Dermis microvascular lymphatic vessel endothelial cell (primary cell): ENCODE measurements at places on chromosomes 2 and 18. TPM values are rescaled to one million over a fixed set of nuclear protein-coding genes. Genes with fewer than 3 reads are reported as not detected.

DNA sequence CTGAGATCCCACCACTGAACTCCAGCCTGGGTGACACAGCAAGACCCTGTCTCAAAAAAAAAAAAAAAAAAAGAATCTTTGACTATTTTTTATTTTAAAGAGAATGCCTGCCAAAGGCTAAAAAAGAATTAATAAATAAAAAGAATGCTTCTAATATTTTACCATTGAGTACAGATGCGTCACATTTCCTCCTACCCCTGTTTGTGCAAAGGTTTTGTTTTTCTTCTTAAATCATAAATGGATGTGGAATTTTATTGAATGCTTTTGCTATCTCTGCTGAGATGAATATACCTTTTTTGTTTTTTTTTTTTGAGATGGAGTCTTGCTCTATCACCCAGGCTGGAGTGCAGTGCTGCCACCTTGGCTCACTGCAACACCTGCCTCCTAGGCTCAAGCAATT lies 22.8 kb downstream of the CYBRD1 start:
- peak; percentile 64 for DNase-seq

DNA sequence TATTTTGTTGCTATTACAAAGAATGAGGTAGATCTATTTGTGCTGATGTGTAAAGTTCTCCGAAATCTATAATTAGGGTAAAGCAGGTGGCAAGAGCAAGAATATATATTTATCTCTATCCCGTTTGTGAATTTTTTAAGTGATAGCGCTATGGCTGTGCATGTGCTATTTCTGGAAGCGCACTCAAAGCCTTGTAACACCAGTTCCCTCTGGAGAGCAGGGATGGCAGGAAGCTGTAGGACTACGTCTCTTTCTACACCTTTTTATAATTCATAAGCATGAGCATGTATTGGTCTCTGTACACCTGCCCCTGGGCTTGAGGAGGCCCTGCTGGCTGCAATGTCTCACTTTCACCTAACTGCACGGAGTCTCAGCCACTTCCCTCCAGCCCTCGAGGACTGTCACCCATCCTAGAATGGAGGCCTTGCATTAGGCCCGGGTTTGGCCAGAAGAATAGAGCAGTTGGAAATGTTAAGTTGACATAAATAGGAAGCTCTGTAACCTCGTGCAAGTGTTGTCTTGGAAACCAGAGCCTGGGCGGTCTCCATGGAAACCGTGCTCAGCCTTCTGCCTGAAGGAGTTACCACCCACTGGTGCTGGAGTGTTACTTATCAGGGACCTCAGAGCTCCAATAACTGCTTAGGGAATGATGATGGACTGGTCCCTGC lies 20.9 kb downstream of the ITM2C start:
- DNase-seq: no peak

The MC2R gene
- not detected in 2 replicates for total RNA-seq

The SELENOI gene
- 10.0 and 16.3 TPM in 2 replicates for total RNA-seq

GRCh38 chr2:20604951-20605381 lies 45.9 kb downstream of the HS1BP3 start:
- DNase-seq: no peak

DNA sequence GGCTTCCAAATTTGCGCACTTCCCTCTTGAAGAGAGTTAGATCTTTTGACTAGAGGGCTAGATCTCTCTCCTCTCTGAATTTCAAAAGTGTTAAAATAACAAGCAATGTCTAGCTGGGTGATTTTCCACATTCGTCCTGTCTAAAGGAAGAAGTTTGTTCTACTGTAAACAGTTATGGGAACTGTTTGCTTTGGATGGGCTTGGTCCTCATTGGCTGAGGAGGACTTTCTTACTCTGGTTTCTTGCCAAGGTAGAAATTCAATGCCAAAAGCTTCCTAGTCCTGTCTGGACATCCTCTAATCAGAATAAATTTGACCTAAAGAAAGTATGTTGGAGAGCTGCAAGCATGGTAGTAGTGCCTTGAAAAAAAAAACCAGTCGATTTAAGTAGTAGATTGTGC lies 47.4 kb upstream of the RAPH1 start:
- no peak for DNase-seq

The CLEC4F gene
- 0.13 TPM in 2 replicates for total RNA-seq

The ZSWIM2 gene
- total RNA-seq: under 0.01 TPM in 1 of 2 replicates, not detected in the other

- DNase-seq: no peak
Observed at GRCh38 chr2:77418537-77418936, 103.6 kb downstream of the LRRTM4 start.

GRCh38 chr2:170737406-170737805 lies 22.3 kb downstream of the SP5 start:
- DNase-seq: no peak

The PREB gene
- 25.7 and 34.4 TPM in 2 replicates for total RNA-seq

DNA sequence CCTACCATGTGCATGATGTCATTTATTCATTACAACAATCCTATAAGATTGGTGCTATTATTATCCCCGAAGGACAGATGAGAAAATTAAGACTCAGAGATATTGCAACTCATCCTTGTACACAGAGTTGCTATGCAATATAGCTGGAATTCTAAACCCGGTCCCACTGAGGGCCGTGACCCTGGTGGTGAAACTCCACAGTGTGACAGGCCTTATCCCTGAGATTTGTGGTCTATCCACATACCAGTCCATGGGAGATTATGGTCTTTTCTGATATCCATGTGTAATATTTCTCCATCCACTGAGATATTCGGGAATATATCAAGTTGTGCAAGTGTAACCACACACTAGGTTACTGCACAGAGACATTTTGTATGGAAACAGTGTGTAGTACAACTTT lies 305.2 kb downstream of the TXNL1 start:
- no peak for DNase-seq

The BOLL gene
- not detected in 2 replicates for total RNA-seq

The CLASP1 gene
- 28.4 and 38.4 TPM in 2 replicates for total RNA-seq

The ASB18 gene
- not detected in 2 replicates for total RNA-seq

DNA sequence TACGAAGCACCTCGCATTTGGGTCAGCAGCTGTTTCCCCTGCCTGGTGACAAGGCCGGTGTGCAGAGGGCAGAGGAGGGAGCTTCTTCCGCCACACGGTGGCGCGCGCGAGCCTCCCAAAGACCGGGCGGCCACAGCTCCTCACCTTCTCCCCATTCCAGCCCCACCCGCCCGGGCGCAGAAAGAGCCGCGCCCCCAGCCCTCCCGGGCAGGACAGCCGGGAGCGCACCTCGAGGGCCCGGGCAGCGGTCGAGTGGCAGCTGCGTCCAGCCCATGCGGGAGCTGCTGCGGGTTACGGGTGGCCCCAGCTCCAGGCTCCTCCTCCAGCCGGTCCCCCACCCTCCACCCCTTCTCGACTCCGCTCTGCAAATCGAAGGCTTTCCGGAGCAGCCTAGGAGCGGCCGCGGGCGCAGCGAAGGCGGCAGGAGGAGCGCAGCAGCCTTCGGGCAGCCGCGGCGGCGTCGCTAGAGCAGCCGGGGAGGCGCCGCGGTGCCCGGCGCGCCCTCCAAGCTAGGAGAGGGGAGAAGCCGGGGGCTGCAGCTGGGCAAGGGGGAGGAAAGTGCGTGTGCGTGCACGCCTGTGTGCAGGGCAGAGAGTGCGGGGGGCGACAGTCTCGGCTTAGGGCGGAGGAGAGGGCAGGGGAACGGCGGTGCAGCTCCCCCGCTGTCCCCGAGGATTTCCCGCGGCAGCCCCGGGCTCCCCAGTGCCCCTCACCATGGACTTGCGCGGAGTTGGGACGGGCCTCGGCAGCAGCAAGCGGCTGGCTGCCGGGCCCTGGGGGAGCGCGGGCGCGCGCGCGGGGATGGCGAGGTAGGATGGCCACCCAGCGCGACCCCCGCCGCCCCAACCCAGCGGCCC lies at the start of gene CCDC85A:
Gene CCDC85A, plus strand, starts transcription at position 348 of the 857 bp plus-strand sequence. CDS start 635 bp downstream, outside the sequence.
- DNase-seq: peak; percentile 32

The ZFP36L2 gene
- 13.4 and 27.9 TPM in 2 replicates for total RNA-seq

- no peak for DNase-seq
Observed at GRCh38 chr2:43460611-43461365, 135.1 kb downstream of the THADA start.

- no peak for DNase-seq
Observed at GRCh38 chr2:102892698-102893310, 131.0 kb downstream of the TMEM182 start.

DNA sequence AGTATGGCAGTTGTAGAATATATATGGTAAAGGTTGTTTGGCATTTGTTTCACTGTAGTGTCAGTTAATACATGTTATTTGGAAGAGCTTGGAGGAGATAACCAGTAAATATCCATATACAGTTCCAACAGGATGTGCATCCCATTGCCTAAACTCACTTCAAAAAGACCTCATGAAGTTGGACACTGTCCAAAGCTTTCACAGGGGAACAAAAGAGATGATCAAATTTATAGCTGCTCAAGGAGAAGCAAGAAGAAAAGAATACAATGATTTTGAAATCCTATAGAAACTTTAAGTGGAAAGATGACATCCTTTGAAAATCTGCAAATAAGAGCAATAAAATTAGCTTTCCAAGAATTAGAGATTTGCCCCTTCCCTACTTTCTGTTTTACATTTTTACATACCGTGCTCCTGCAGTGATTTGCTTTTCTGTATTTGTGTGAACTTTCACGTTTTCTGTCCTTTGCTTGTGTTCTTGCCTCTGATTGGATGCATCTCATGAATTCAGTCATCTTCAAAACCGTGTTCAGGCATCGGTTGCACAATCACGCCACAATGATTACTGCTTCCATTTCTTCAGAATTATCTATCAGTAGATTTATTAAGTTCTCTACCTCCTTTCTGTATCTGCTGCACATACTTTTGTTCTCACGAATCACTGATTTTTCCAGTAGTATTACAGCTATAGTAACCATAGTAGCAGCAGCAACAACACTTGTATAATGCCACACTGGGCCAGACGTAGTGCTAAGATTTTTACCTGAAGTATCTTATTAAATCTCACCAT lies 83.8 kb downstream of the PARD3B start:
- DNase-seq: peak; percentile 15

GRCh38 chr18:9737472-9738121 lies 29.5 kb downstream of the RAB31 start:
- DNase-seq: no peak

DNA sequence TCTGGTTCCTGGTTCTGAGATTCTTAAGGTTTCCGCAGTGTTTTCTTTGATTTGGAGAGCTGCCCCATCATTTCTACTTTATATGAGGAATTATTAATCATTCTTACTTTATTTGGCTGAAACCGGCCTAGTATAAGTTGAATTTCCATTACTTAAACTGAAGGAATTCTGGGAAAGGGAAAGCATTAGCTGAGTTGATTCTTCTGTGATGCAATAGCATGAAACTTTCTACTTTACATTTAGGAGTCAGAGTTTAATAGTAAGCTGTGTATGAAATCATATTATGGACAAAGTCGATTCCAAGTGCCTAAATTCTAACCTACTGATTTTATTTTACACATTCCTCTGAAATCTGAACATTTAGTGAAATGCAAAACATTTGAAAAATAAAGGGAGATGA lies 1269.7 kb upstream of the ZEB2 start:
- DNase-seq: no peak

The SANBR gene
- 8.7 and 11.0 TPM in 2 replicates for total RNA-seq

DNA sequence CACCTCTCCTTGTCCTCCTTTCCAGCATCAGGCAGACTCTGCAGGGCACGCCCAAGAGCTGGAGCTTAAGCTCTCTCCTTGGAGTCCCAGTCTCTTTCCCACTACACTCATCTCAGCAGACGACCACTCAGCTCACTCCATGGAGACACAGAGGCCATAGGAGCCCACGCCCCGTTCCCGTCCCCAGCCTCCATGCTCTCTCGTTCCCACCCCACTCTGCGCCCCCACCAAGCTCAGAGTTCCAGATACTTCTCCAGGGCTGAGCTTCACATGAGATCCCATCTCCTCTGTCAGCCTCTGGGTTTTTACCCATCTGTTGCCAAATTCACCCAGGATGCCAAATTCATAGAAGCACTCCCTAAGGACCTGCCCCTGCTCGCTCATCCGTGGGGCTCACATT lies 87.3 kb downstream of the MALT1 start:
- DNase-seq: no peak

- no peak for DNase-seq
Observed at GRCh38 chr2:41998186-41999127, 49.4 kb upstream of the PKDCC start.

- peak; percentile 56 for DNase-seq
Observed at GRCh38 chr18:12659904-12660605, 2.1 kb upstream of the SPIRE1 start.

DNA sequence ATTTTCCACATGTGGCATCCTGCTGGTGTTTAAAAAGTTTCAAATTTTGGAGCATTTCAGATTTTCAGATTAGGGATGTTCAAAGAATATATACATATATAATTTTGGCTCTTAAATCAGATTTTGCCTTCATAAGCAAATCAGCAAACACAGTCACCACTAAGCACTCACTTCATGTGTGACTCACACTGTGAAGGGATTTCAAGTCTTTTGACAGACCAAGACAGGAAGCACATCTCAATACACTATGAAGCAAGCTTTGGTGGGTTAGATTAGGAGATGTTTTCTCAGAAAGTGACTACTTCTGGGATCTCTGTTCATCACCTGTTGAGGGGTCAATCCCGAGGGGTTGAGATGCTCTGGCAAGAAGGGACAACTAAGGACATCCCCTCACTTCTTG lies 227.8 kb upstream of the RBBP8 start:
- no peak for DNase-seq

- DNase-seq: no peak
Observed at GRCh38 chr18:76428396-76429261, 66.4 kb downstream of the ZNF516 start.

GRCh38 chr18:9196568-9196967 lies 60.0 kb downstream of the ANKRD12 start:
- DNase-seq: no peak

DNA sequence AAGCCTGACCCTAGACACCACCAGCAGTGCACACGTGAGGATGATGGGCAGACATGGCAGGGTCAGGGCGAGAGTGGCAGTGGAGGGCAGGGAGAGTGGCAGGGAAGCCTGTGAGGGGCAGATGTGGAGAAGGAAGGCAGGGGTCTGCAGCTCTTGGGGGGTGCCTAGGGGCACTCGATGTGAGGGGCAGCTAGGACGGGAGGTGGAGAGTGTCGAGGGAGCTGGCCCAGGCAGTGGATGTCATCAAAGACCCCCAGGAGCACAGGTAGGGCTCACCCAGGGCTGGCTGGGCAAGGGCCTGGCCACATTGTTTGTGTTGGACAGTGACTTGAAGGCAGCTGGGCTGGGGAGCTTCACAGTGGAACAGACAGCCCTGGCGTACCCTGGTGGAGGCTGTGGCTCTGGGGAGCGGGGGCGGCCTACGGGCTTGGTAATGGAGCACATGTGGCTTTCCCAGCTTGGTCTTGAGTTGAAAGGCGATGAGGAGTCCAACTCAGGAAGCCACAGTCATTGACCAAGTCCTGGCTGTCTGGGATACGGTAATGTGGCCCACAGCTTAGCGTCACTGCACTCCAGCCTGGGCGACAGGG lies 87.1 kb downstream of the RTP5 start:
- no peak for DNase-seq

The TMEM169 gene
- 0.13 TPM in 2 replicates for total RNA-seq

The CPLX4 gene
- total RNA-seq: not detected in 2 replicates

DNA sequence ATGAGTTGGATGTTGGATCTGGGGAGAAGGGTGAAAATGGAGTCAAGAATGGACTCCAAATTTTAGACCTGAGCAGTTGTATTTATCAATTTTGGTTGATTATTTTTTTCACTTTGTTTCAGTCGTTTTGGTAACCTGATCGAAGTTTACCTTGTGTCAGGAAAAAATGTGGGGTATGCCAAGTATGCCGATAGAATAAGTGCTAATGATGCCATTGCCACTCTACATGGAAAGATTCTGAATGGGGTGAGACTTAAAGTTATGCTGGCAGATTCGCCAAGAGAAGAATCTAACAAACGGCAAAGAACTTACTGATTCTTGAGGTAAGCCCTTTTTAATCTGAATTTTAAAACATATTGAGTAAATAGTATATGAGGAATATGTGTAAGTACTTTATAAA lies 13.6 kb downstream of the RBM45 start:
- no peak for DNase-seq
